ENCODE measurements at places on chromosomes 2 and 18.

DNA sequence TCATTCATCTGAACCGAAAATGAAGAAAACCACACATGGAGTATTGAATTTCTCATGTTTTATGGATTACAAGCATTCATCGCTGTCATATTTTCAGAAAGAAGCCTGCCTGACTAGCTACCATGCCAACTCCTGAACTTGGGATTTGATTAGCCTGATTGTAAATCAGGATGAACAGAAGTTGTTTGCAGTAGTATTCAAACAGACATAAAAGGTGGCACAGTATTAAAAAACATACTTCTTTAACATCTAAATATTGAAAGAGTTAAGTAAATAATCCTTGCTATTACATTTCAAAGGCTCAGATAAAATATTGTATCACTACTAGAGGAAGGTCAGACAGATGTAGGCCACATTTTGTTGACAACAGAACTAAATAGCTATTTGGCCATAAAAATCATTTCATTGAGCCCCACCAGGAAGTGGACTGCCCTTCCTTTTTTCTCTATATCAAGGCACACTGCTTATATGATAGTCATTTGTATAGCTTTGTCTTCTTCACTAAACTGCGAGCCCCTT lies 21.6 kb downstream of the SLC38A11 start:
- DNase-seq: no peak

- no peak for DNase-seq
These were observed 3.0 kb downstream of the TGIF1 start for GRCh38 chr18:3452750-3453539.

DNA sequence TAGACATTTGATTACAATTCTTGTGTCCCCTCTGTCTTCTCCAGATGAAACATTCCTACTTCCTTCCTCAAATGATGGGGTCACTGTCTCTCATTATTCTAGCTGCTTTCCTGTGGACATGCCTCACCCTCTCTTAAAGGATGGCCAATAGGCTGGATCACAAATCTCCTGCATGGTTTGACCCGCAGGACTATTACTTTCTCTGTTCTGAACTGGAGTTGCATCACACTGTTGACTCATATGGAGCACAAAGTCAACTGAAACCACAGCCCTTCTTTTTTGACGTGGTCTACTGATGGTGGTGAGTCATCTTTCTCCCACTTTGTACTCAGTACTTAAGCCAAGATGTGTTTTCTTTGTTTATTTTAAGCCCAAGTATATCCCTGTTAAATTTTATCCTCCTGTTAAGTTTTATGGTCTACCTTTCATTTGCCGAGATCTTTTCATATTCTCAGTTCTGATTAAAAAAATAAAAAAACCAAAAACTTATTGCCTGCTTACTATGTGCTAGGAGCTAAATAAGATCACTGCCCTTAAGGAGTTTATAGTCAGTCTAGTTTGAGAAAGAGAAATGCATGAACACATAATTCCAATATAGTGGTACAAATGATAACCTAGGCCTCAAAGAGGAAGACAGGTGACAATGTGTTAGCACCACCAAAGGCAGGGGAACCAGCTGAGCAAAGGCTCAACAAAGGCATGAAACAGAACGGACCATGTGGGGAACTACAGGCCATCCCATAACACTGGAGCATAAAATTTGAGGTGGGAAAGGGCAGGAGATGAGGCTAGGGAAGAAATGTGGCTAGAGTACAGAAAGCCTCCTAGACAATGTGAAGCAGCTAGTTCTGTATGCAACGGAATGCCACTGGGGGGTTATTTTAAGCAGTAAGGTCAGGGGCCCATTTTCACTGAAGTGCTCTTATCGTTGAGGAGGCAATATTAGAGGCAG lies 67.6 kb upstream of the ZFP36L2 start:
- DNase-seq: no peak

GRCh38 chr2:55242617-55243016 lies 10.1 kb downstream of the RPS27A start:
- no peak for DNase-seq

GRCh38 chr18:8831112-8831511 lies 125.8 kb downstream of the MTCL1 start:
- DNase-seq: no peak

DNA sequence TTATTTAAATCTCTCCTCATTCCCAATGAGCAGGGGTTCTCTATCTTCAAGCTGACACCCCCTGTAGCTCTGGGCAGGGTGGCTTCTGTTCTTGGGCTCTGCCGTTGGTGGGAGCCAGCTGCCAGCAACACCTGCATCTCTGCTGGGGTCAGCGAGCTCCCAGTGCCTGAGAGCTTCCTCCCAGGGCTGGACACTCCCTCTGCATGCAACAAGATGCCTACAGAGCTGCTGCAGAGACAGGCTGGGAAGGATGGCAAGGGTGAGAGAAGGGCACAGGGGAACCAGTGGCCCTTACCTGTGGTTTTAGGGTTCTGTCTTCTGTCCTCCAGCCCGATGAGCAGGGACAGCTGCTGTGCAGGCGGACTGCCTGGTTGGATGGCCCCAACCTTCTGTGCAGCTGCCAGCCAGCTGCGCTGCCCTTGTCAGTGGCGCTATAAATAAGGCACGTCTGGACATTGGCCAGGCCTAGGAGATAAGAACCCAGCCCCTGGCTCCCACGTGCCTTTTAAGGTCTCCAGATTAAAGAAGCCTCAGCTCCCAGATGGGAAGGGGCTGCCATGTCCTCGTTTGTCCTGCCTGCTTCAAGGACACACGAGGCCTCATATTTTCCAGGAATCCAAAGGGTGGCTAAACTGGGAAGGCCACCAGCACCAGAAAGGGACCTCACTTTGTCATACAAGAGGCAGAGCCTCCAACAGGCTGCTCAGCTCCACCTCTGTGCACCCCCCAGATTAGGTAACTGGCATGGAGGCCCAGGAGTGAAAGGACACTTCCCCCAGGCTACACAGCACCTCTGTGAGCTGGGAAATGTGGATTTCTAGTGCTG lies 39.5 kb upstream of the FHL2 start:
- no peak for DNase-seq

- no peak for DNase-seq
These were observed 1.3 kb downstream of the PROC start for GRCh38 chr2:127419448-127420038.

DNA sequence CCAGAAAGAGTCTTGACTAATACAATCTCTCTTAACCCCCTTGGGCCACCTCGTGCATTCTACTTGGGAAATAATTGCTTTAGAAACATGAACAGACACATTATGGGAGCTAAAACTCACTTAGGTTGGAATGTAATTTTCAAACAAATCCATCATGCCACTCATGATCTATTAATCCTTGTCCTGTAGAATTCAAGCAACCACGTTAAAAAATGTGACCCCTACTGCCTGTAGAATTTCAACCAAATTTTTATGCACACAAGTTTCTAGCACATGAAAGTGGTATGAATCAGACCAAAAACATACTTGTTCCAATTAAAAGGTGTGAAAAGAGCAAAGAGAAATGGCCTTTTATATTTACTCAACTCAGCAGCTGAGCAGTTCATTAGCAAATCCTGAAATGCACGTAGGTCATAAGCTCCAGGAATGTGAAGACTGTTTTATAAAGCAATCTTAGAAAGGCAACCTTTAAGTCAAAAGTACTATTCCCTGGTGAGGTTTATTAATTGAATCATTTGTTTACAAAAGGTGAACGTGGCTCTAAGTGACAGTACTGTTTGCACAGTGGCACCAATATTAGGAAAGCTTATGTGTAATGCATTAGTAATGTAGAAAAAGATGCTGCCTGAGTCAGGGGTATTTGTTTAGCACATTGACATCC lies 459.4 kb upstream of the UBE2E3 start:
- DNase-seq: no peak
